ENCODE measurements at places on chromosomes 4 and X.
A peak's percentile ranks its signal among the peaks of the same experiment; 100 is the strongest.

GRCh38 chr4:24896977-24897376 lies 15.9 kb downstream of the CCDC149 start:
- no peak for DNase-seq

DNA sequence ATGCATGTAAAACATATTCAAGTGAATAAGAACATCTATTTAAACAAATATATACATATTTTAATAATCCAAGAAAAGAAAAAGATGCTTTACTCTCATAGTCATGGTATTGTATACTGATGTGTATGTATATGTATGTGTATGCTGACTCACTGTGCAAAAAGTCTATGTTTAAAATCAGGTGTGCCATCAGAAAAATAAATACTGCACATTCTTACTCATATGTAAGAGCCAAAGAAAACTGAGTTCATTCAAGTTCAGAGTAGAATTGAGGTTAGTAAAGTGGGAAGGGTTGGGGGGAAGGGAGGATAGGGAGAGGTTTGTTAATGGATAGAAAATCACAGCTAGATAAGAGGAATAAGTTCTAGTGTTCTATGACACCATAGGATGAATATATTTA lies 403.9 kb upstream of the SMIM31 start:
- no peak for DNase-seq

- DNase-seq: no peak
Measured at GRCh38 chrX:3680459-3680858, 33.0 kb downstream of the PRKX start.

GRCh38 chr4:105474099-105474518 lies 247 bp upstream of the PPA2 start:
- DNase-seq: peak; percentile 36

GRCh38 chrX:103400931-103401330 lies 24.6 kb downstream of the BEX3 start:
- DNase-seq: no peak

DNA sequence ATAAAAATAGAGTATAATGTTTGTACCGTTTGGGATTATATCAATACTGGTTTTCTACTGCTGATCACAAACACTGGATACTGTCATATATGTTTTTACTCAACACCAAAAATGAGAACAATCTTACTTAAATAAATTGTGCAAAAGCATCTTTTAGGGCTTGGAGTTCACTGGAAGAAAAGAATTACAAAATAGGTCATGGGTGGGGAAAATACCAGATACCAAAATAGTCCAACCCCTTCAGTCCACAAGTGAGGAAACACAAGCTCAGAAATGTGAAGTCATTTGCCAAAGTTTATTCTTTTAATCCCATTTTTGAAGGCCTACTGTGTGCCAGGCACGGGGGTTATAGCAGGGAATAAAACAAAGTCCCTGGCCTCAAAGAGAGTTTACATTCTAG lies 64.4 kb downstream of the ADGRG2 start:
- DNase-seq: no peak

- DNase-seq: peak; percentile 22
Measured at GRCh38 chr4:20251796-20252655, at the start of gene SLIT2. Gene SLIT2 (plus strand): TSS chr4:20251905. CDS start chr4:20253816, 1,911 bp downstream.

GRCh38 chr4:95507147-95507546 lies 41.6 kb downstream of the UNC5C start:
- no peak for DNase-seq

DNA sequence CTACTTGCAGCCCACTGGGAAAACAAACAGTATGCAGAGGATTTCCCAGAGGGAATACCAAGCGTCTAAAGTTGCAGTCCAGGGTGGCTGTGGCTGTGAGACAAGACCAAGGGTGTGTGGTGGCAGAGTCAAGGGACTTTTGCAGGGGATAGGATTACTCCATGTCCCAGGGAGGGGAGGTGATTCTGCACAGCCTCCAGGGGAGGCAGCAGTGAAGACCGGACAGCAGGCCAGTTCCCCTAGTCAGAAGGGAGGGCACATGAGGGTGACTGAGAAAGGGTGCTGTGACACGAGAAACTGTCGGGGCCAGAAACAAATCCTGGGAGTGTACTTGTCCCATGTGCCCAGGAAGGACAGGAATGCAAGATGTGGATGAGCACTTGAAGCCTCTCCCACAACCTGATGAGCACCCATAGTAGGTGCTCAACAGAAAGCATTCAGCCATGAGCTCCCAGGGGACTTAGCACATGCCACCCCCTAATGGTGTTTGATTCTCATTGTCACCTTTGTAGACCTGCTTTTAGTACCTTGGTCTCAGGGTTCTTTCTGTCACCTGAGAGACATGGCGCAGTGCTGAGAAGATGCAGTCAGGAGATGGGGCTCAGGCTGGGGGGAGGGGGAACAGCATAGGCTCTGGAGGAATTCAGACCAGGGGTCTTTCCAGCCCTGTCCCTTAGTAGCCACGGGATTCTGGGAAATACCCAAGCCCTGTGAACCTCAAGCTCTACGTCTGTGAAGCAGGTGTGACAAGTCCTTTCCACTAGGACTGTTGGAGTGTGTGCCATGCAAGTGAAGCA lies 18.1 kb upstream of the HSFX3 start:
- DNase-seq: no peak
